ENCODE measurements at places on chromosomes 11 and 22.

DNA sequence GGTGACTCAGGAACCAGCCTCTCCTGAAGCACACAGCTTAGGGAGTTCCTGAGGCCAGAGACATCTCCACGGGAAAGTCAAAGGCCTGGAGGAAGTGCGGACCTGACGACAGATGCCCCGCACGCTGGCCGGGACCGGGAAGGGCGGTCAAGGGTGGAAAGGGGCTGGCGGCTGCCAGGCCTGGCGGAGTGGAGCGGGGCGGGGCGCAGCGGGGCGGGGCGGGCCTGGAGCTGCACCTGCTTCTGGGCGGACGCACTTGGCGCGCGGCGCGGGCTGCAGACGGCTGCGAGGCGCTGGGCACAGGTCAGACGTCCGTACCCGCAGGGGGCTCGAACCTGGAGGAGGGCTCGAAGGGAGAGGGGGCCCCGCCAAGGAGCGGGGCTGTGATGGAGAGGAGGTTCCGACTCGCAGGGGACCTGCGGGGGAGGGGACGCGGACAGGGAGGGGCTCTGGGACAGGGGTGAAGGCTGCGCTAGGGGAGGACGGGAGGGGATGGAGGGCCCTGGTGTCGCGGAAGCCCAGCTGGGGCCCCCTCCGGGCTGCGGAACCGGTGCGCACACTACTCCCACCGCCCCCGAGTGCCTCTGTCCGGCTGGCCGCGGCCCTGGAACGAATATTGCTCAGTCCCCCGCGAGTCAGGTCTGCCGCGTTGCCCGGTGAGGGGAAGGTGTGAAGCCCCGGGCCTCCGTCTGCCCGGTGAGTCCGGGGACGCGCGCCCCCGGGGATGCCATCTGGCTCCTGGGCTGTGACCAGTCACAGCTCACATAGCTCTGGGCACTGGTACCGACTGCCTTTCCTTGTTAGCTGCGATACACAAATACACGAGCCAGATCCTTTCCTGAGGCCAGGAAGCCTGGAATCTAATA lies at the start of gene TMEM45B:
TMEM45B (plus strand) TSS at position 253 of the 866 bp plus-strand sequence. CDS start 36,635 bp downstream, outside the sequence.
- no peak for DNase-seq

- no peak for DNase-seq
These were observed 13.5 kb downstream of the MCAT start for GRCh38 chr22:43129426-43130425.

GRCh38 chr11:118106789-118107335 lies 20.1 kb upstream of the SMIM35 start:
- DNase-seq: peak; percentile 8

DNA sequence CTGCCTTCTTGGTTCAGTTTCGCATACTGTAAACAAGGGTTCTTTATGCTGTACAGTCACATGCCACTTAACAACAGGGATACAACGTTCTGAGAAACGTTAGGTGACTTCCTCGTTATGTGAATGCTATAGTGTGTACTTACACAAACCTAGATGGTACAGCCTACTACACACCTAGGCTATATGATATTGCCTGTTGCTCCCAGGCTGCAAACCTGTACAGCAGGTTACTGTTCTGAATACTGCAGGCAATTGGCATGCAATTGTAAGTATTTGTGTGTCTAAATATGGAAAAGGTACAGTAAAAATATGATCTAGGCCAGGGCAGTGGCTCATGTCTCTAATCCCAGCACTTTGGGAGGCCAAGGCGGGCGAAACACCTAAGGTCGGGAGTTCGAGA lies 85.7 kb upstream of the PRDM11 start:
- no peak for DNase-seq

GRCh38 chr11:32427616-32427934 lies 7.8 kb downstream of the WT1 start:
- DNase-seq: no peak

DNA sequence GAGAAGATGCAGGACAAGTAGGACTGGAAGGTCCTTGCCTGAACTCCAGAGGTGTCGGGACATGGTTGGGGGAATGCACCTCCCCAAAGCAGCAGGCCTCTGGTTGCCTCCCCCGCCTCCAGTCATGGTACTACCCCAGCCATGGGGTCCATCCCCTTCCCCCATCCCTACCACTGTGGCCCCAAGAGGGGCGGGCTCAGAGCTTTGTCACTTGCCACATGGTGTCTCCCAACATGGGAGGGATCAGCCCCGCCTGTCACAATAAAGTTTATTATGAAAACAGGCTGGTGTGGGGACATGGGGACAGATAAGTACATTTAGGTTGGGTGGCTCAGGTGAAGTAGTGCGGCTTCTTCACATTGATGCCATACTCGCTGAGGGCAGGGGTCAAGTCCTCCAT lies 1.4 kb downstream of the TAF10 start:
- DNase-seq: no peak

DNA sequence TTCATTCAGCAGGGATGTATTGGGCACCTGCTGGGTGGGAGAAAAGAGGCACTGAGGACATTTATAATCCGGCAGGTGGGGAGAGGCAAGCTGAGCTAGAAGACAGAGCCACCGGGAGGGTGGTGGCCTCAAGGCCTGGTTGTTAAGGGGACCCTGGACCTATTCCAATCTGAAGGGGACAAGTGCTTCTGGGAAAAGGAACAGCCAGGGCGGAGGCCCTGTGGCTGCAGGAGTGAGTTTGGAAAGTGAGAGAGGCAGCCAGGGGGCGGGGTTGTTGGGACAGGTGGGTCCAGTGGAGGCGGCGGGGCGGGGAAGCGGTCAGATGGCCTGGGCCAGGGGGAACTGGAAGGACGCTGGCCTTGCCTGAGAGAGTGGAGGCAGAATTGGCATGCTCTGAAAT lies 29.1 kb downstream of the ANO1 start:
- DNase-seq: no peak

GRCh38 chr11:71251761-71252268 lies 562 bp downstream of the SHANK2 start:
- DNase-seq: no peak

GRCh38 chr11:45872651-45873356 lies 12.6 kb upstream of the MAPK8IP1 start:
- DNase-seq: peak; percentile 95

GRCh38 chr11:79404325-79404724 lies 36.5 kb downstream of the TENM4 start:
- DNase-seq: no peak

DNA sequence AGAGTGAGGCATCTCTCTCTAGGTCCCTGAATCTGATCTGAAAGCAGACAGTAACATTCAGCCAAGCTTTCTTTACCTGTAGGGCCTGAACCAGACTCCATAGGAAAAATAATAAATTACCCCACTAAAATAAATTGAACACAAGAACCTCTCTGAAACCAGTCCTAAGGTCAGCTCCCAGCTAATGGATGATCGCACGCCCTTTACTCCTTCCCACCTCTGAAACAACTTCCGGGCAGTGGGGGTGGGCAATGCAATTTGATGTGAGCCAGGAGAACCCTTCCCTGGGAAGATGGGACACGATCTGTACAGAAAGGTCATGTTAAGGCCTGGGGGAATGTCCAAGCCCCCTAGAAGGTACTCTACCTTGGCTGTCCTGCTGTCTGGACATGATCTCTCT lies 71.2 kb downstream of the MICAL3 start:
- DNase-seq: no peak

DNA sequence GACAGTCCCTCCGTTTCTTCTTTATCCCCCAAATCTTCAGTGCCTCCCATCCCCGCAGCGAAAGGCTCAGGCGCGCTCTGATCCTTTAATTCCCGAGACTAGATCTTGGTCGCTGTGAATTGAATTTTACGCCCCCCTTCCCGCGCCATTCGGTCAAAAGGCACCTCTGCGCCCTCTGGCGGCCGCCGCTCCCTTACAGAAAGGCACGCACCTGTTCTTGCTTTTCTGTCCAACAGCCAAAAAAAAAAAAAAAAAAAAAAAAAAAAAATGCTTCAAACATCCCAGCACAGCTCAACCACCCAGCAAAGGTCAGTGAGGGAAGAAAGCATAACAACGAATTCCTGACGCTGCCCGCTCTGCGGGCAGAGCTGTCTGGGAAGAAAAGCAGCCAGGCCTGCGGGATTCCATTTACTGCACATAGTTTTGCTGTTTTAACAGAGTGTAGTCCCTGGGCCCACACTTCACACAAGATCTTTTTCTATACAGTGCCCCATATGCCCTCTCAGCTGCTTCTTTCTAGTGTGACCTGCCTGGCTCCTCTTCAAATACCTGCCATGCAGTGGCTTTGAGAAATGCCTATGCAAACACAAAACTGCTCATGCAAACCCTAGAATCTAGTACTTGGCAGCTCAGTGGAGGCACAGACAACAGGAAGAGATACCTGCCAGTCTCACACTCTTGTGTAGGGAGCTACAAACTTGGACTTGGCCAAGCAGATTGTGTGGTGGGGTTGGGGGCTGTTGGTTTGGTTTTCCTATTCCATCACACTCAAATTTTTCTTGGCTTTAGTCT lies 1.3 kb upstream of the ESAM start:
- no peak for DNase-seq

- DNase-seq: no peak
These were observed 590 bp upstream of the IGF2 start for GRCh38 chr11:2139621-2140337.

- no peak for DNase-seq
These were observed 1232.8 kb downstream of the LRRC4C start for GRCh38 chr11:40226654-40227053.

DNA sequence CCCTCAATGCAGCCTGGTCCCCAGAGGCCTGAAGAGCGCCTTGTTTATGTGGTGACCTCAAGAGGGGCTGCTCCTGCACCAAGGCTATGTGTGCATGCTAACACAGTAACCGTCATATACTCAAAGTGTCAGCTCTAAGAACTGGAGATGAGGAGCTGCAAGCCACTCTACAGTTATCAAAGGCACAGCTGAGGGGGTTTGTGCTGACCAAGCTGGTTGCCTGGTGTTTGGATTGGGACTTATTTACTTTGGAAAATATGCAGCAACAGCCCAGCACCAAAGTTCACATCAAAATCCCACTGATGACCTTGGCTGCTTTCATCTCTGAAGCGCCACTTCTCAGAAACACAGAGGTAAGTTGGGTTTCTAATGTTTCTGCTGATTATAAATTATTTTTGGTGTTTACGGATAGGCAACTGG lies at the start of gene SERPIND1:
SERPIND1 (plus strand) TSS at position 321 of the 420 bp plus-strand sequence. CDS start 5,200 bp downstream, outside the sequence.
- DNase-seq: no peak

DNA sequence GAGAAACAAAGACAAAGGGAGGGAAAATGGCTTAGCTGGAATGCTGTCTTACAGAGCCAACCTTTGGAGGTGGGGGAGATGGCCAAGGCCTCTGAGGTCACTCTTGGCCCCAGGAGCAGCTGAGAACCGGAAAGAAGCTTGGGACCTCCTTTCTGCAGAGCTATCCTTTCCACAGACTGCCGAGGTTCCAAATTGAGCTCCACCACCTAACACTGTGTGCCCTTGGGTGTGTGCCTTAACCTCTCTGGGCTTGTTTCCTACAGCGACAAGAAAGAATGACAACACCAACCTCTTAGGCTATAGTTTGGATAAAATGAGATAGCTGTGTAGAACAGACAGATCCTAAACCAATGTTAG lies 23.2 kb downstream of the RTN4RL2 start:
- DNase-seq: no peak

DNA sequence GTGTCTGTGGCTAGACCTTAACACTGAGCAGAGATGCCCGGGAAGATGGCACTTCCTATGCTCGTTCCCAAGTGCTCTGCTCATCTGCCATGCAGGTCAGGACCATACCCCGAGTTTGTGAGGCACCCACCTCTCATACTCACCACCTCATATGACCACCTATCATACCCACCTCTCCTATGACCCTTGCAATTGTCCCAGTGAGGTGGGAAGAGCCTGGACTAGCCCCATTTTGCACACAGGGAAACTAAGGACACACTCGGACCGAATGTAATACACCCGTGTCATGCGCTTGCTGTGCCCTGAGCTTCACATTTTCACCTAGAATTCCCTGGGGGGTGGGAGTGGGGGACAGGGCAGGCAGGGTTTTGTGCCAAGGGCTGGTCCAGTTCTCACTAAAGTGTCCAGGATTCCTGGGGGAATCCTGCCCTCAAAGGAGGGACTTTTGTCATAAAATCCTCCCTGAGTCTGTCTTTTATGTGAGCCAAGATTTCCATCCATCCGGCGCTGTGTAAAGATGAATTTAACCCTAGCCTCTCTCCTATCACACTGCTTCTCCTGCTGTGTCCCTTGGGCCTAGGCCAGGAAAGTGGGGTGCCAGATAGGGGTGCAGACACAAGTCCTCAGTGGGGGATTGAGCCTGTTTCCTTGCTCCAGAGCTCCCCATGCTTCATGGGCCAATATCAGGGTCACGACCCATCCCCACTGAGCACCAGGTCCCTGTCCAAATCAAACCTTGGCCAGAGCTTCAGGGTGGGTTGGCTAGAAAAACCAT lies 20.0 kb downstream of the TPBGL start:
- no peak for DNase-seq

DNA sequence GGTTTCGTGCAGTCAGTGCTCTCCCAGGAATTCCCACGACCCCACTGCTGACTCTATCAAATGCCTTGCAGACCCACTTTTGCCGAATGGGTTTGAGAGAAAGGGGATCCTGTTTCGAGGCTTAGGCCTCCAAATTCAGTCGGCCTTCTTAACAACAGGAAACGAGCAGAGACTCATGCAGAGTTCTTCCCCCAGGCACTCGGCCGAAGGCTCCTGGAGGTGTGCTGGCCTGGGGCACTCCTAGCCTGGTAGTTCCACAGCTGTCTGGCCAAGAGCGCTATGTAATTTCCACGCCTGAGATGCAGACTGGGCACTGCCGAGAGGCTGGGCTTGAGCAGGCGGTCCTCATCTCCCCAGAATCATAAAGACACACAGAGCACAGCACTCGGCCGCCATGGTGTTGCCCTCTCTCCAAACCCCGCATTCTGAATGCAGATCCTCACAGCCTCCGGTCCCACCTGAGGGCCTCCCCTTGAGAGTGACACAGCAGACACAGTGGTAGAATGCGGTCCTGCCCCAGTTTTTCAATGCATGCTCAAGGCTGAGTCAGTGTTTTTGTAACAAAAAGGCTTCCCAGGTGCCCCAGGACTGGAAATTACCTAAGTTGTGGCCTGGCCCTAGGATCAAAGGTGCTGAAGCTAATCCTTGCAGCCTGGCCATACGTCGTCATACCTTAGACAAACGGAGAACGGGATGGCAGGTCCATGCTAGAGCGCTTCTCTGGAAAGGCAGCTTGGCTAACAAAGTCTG lies 30.2 kb upstream of the BID start:
- DNase-seq: no peak

DNA sequence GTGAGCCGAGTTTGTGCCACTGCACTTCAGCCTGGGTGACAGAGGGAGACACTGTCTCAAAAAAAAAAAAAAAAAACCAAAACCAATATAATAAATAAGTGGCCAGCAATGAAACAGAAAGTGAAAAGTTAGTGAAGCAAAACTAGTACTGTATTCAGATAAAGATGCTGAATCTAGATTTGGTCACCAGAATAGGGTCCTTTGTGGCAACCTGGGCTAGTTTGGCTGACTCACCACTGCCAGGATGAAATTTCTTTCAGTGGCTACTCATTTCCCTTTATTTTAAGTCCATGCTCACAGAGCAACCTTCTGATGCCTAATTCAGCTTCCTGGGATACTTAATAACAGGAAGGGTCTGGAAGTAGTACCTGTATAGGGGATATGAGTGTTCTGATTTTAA lies 26.0 kb downstream of the LIMK2 start:
- DNase-seq: no peak

GRCh38 chr11:114176321-114176720 lies 116.8 kb downstream of the ZBTB16 start:
- no peak for DNase-seq

Measured in GM04503 (cell line).